ENCODE measurements at places on chromosomes 2 and 18. TPM values are rescaled to one million over a fixed set of nuclear protein-coding genes. Genes with fewer than 3 reads are reported as not detected.

The CHN1 gene
- total RNA-seq: 9.6 TPM

The ADD2 gene
- not detected for total RNA-seq

The ERBB4 gene
- 2.6 TPM for total RNA-seq

The CFAP65 gene
- total RNA-seq: 0.03 TPM

The TNS1 gene
- total RNA-seq: 297 TPM

Data from smooth muscle cell of the pulmonary artery (primary cell).